ENCODE measurements at places on chromosomes 3 and 15. TPM values are rescaled to one million over a fixed set of nuclear protein-coding genes. Genes with fewer than 3 reads are reported as not detected.

The FAM107A gene
- not detected for total RNA-seq

The SMAD6 gene
- total RNA-seq = 0.41 TPM

The KNG1 gene
- not detected for total RNA-seq

The TRPM1 gene
- total RNA-seq = not detected

The ALS2CL gene
- 2.0 TPM for total RNA-seq
